Endodermal cell (in vitro differentiated cells): ENCODE measurements at places on chromosomes 3 and 15.

- DNase-seq, result no peak
Observed at GRCh38 chr3:21357241-21357640, 393.8 kb downstream of the ZNF385D start.

GRCh38 chr3:159844801-159845261 is 143.8 kb upstream of the IL12A start:
- no peak for DNase-seq

DNA sequence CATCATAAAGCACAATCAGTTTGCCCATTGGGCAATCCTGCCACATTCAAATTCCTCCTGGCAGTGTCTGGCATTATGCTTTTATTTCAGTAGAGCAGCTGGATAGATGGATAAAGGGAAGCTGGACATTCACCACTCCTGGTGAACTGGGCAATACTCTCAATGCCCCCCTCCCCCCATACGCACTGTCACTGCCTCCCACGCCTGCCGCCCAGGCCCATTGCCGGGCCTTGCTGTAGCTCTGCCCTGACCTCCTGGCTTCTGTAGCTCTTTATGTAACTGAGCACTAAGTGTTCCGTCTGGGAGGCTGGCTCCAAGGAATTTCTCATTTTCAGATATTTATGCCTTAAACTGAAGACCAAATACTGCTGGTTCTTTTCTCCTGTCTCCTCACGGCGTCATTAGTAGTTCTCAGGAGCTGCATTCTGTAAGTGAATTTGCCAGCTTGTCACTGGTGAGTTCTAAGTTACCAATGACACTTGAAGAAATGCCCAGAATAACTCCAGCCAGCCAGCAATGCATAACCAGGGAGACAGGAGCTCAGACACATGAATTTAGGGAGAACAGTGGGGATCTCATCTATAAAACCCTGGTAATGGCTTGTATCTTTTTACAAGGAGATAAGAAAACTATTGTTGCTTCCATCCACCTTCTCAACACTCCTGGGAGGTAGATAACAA is 25.5 kb upstream of the RASGRF1 start:
- DNase-seq, result no peak

DNA sequence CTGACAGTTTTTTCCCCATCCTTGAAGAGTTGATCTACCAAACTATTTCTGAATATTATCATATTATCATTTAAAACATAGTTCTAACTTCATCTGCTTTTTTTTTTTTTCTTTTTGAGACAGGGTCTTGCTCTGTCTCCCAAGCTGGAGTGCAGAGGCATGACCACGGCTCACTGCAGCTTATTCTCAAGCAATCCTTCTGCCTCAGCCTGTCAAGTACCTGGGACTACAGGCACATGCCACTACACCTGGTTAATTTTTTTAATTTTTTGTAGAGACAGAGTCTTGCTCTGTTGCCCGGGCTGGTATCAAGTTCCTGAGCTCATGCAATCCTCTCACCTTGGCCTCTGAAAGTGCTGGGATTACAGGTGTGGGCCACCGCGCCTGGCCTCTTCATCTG is 1.3 kb downstream of the EIF2AK4 start:
- no peak for DNase-seq

- peak; percentile 79 for DNase-seq
Observed at GRCh38 chr15:41772720-41773331, 1.5 kb upstream of the MAPKBP1 start.

DNA sequence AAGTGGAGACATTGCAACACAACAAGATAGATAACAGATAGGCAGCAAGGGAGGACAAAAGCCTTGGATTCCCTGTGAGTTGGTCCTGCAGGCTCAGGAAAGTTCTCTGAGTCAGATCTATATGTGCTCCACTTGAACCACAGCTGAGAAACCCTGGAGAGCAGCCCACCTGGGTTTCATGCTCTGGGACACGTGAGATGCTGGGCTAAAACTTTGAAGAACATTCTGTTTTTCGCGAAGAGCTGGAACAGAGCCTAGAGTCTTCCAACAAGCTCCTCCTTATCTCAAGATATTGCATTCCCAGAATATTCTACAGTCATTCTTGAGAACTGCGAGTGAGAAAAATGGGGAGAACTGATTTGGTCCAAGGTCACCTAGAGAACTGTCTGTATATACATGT is 583.0 kb upstream of the ROBO1 start:
- DNase-seq, result no peak

DNA sequence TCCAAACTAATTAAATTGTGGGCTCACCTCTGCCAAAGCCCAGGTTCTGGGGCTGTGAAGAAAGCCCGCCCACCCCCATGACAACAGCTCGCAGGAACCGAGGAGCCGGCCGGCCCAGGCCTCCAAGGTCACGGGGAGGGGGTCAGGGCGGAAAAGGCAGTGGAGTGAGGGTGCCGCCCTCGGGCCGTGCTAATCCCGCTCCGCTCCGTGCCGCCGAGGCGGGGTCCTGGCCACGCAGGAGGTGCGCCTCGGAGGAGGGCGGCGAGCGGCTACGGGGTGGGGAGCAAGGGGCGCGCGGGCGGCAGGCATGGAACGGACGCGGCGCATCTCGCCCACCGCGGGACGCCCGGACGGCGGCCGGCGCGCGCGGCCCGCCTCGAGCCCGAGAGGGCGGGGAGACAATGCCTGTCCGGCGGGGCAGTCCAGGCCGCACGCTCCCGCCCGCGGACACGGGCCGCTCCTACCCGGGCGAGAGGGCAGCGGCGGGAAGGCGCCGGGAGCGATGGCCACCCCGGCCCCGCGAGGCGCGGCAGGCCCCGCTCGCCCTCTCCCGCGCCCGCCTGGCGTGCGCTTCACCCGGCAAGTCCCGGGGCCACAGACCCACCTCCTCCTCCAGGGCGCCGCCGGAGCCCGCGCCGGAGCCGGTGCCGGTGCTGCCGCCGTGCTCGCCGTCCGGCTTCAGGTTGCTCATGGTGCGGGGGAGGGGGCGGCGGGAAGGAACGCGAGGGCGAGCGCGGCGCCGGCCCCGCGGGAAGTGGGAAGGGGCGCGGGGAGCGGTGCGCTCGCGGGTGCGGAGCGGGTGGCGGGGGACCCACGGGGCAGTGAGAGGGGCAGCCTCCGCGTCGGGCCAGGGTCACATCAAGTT is 528 bp downstream of the RBPMS2 start:
- DNase-seq, result peak; percentile 78

- DNase-seq, result no peak
Observed at GRCh38 chr15:55649058-55649423, 60.9 kb upstream of the PYGO1 start.

GRCh38 chr3:166169681-166170080 is 332.5 kb upstream of the BCHE start:
- DNase-seq, result no peak
